ENCODE measurements at places on chromosomes 7 and 10. TPM values are rescaled to one million over a fixed set of nuclear protein-coding genes. Genes with fewer than 3 reads are reported as not detected.

Gene PSMA2
- 79.5 TPM for total RNA-seq

- H3K4me1 ChIP-seq: no peaks in the 10 kb centered on the region
- H3K27me3 ChIP-seq: no peaks in the 10 kb centered on the region
- no peak overlapping the region for H3K27ac ChIP-seq
- H3K4me3 ChIP-seq: no peak overlapping the region
- no peak for DNase-seq
- H3K36me3 ChIP-seq: peaks cover 17% of the 10 kb centered on the region
These were observed 120.5 kb downstream of the GALNT11 start for GRCh38 chr7:152145853-152146466.

DNA sequence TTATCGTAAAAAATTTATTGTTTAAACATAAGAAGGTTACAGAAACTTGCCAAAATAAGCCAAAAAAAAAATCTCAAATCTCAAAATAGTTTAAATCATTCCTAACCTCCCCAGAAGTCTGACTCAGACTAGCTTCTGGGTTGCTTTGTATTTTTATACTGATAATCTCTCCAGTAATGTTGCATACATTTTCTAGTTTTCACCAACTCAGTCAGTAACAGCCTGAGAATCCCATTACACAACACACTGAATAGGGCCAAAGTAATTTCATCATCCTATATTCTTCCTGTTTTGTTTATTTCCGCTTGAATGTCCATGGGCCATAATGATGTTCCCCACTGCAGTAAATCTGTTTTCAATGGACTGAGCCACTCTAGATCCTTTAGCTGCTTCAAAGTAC is 478.5 kb downstream of the GPAM start:
- H3K4me3 ChIP-seq: no peak overlapping the region
- H3K4me1 ChIP-seq: no peaks in the 10 kb centered on the region
- H3K27ac ChIP-seq: no peak overlapping the region
- no peaks in the 10 kb centered on the region for H3K36me3 ChIP-seq

DNA sequence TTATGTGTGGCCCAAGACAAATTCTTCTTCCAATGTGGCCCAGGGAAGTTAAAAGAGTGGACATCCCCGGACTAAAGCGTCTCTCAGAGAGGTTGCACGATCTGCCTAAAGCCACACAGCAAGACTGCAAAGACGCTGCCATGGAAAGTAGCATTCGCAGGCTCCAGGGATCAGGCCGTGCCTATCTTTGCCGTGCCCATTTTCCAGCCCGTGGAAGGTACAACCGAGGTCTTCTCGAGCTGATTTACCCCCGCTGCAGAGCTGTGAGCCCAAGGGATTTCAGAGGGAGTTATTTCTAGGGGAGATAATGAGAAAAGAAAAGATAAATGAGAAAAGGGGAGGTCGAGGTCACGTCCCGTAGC is 1.0 kb upstream of the NYAP1 start:
- DNase-seq: no peak
- no peaks in the 10 kb centered on the region for H3K4me1 ChIP-seq

DNA sequence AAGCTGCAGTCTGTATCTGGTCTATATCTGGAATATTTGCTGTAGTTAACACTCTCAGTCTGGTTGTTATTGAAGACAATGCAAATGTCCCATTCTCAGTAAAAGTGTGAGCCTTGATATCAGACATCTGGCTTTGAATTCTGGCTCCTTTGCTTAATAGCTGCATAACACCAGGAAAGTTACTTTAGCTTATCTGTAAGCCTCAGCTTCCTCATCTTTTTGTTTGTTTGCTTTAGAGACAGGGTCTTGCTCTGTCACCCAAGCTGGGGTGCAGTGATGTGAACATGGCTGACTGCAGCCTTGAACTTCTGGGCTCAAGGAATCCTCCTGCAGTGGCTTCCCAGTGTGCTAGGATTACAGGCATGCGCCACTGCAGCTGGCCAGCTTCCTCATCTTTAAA is 41.3 kb downstream of the CNNM2 start:
- H3K27me3 ChIP-seq: no peaks in the 10 kb centered on the region
- H3K27ac ChIP-seq: no peak overlapping the region
- DNase-seq: no peak
- H3K4me1 ChIP-seq: no peaks in the 10 kb centered on the region
- no peak overlapping the region for H3K4me3 ChIP-seq
